GM12865 (cell line): ENCODE measurements at places on chromosomes 7 and 10.

DNA sequence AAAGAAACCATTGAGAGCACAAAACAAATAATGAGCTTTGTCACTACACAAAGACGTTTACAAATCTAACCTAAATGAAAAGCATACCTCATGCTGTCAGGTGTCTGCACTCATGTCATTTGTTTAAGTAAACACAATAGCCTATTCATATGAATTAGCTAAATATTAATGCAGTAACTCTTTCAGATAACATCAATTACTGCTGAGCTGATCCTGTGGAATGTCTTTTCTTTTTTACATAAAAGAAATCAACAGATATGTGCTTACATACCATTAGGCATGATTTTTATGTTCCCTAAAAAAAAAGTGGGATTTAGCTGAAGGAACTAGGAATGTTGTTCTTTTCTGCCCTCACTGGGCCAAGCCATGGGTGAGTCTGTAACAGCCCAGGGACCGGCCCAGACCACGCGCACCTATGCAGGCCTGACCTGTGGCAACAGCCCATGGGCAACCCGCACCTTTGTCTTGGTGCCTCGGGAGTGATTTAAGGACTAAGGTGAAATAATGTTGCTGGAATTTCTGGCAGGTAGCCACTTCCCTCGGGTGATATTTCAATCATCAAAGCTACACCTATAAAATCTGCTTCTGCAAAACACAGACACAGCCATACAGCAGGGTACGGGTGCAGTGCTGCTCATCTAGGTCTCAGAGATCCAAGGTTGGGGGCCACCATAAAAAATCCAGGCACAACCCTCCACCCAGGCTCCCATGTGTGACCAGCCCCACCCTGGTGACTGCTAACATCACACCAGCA, 44.6 kb downstream of the FGFR2 start:
- no peak for DNase-seq

DNA sequence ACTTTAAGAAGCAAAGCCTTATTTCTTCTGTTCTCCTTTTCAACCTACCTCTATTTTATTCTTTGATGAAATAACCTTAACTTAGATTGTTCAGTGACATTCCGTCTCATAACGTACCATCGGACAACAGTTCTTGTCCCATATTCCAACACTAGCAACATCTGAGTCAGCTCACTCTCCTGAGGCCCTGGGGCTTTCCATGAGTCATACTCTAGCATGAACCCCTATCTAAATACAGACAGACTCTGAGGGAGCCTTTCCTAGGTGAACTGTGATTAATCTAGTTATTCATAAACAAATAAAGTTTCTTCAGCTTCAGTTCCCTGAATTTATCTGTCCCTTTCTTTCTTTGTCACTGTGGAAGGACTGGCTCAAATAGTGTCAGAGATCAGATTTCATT, 168.7 kb upstream of the LYZL1 start:
- no peak for DNase-seq

GRCh38 chr10:5752301-5752871, 60.8 kb downstream of the GDI2 start:
- DNase-seq: no peak

GRCh38 chr10:80457554-80458262, 3.6 kb downstream of the TSPAN14 start:
- no peak for DNase-seq

DNA sequence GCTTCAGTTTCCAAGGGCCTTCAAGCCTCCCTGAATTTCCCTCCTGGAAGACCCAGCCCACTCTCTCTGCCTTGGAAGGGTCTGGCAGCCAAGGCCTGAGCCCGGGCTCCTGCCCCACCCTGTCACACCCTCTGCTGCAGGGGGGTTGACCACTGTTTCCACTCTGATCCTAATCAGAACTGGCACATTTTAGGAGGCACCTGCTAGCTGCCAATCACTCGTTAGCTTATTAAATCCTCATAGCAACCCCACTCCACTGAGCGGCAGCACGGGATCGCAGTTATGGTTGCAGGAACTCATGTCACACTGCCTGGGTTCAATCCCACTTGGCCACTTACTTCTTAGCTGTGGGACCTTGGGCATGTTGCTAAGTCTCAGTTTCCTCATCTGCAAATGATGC, 12.9 kb downstream of the HSPB1 start:
- no peak for DNase-seq

- peak; percentile 96 for DNase-seq
Observed at GRCh38 chr7:5396999-5397663, 26.5 kb downstream of the TNRC18 start.

GRCh38 chr7:22420973-22421635, 64.2 kb upstream of the RAPGEF5 start:
- DNase-seq: no peak

GRCh38 chr7:74306730-74307469, 17.7 kb downstream of the CLIP2 start:
- peak; percentile 37 for DNase-seq

- no peak for DNase-seq
Observed at GRCh38 chr7:137421366-137421765, 77.8 kb upstream of the PTN start.

- no peak for DNase-seq
Observed at GRCh38 chr10:48507494-48507893, 97.4 kb downstream of the ARHGAP22 start.

DNA sequence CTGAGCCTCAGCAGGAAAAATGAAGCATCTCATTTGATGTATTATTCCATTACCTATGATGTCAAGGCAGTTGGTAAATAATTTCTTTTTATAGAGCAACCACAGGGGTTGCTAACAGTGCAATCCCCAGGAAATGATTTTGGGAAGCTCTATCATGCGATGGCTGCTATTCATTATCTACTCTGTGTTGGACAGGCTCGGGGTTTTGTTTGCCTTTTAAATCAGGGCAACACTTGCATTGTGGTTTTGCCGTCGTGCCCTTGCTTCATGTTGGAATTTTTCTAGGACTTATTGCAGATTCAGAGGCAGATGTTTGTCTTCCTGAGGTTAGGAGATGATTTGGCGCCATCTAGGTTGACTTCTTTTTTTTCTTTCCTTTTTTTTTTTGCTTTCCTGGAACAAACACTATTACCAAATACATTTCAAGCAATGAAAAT, 128.4 kb downstream of the BICC1 start:
- no peak for DNase-seq

DNA sequence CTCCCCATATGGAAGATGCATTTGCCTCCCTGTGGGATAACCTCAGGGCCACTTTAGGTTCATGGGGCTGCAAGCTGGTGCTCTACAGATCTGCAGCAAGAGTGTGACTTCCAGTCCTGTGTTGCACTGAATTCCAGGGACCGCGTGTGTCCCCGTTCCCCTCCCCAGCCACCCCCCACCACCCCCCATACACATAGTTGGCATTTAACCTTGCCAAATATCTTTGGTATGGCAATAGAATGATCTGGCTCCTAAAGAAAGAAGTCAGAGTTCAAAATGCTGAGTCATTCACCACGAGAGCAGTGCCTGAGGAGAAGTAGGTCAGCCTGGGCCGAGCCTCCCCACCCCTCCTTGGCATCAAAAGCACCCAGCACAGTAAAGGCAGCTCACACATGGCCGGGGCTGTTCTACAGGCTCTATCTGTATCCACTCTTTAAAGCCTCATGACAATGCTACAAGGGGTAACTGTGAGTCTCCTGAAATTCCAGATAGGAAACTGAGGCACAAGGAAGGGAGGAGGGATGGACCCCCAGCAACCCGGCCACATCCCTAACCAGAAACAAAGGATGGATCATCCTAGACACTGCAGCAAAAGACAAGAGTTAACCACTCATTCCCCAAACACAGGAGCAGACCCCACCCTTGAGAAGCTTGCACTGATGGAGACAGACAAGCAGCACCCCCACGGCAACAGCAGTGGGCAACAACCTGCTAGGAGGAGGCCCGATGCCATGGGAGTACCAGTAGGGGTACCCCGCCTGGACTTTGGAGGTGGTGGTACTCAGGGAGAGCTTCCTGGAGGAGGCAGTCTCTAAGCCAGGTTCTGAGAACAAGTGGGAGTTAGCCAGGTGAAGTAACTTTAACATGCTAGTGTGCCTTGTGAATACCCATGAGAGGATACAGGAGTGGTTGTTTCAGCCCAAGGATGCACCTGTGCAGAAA, 70.3 kb upstream of the NANOS1 start:
- DNase-seq: no peak

GRCh38 chr7:31051598-31052486, at the start of gene ADCYAP1R1:
TSS of gene ADCYAP1R1 (plus strand) at chr7:31052308. CDS start at chr7:31063265, 10,957 bp downstream.
- DNase-seq: no peak

DNA sequence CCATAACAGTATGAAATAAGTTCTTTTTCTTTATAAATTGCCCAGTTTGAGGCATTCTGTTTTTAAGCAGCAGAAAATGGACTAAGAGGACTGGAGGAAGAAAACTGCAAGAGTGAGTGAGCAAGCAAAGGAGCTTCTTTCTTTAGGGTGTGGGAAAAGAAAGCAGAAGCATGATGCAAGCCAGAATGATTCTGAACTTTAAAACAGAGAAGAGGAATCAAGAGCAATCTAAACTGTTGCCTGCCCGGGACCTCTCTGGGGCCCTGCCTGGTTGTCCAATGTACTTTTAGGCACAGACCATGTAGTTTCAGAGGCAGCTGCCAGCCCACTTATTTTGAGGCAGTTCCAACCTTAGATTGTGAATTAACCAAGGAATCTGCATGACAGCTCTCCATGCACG, 186.3 kb downstream of the PLPP4 start:
- DNase-seq: no peak

DNA sequence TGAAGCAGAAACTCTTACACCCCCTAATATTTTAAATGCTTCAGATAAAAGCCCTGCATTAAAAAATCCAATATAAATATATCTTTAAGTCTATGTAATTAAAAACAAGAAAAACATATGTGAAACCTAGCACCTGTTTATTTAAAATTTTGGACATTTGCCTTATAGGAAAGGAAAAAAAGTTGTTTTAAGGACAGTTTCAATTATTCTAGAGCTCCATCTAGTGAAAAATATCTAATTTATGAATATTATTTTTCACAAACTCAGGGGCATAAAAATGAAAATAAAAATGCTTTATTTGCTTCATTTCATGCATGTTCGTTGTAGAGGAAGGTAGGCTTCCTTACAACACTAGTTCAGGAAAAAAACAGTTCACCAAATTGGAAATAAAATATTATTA, 26.1 kb downstream of the ENKUR start:
- no peak for DNase-seq

GRCh38 chr10:777913-778479, 88.5 kb upstream of the DIP2C start:
- no peak for DNase-seq

- DNase-seq: peak; percentile 81
Observed at GRCh38 chr10:86411281-86411841, 44.8 kb upstream of the GRID1 start.

DNA sequence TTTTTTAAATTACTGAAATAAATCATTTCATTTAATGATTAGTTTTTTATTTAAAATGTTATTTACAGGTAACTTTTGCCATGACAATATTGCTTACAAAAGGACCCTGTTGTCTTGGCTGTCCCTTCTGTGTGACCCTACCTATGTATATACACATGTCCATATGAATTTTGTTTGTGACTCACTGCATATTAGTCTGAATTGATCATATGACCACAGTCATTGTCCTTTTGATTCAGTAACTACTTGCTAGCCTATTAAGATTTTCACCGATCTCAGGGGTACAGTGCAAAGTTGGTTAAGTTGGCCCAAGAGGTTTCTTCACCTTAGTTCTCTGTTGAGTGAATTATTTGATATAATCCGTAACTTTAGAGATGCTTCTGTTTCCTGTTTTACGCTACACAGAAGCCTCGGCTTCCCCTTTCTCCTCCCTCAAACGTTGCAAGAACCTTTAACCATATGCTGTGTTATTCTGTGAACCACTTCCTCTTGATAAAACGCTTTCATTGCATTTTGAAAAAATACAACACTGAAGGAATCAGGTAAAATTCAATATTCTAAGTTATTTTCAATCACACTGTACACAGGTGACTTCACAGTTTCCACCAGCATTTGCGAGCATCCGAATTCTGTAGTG, 43.9 kb downstream of the APBB1IP start:
- peak; percentile 67 for DNase-seq

DNA sequence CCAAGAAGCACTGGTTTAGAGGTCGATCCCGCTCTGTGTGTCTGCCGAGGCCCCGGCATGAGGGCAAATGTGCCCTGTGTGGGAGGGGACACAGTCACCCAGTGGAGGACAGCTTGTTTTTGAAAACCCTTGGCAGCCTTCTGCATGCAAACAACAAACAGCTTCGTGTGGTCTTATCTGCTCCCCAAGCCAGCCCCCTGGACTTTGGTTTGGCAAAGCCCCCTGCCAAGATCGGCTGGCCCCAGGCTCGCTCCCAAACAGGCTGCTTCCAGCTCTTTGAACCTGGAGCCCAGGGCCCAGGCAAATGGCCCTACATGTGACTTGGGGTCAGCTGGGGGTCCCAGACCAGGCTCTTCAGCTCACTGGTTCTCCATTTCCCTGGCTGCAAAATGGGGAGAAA, 2.9 kb downstream of the ELN start:
- no peak for DNase-seq

- DNase-seq: no peak
Observed at GRCh38 chr10:67259319-67259929, 333.6 kb downstream of the LRRTM3 start.

GRCh38 chr7:51634025-51634424, 317.4 kb upstream of the COBL start:
- no peak for DNase-seq

GRCh38 chr10:75548356-75548755, 116.9 kb downstream of the LRMDA start:
- no peak for DNase-seq

- DNase-seq: no peak
Observed at GRCh38 chr7:33636359-33636758, 269.0 kb upstream of the BMPER start.

- DNase-seq: no peak
Observed at GRCh38 chr10:125035136-125035535, 93.2 kb downstream of the ZRANB1 start.

DNA sequence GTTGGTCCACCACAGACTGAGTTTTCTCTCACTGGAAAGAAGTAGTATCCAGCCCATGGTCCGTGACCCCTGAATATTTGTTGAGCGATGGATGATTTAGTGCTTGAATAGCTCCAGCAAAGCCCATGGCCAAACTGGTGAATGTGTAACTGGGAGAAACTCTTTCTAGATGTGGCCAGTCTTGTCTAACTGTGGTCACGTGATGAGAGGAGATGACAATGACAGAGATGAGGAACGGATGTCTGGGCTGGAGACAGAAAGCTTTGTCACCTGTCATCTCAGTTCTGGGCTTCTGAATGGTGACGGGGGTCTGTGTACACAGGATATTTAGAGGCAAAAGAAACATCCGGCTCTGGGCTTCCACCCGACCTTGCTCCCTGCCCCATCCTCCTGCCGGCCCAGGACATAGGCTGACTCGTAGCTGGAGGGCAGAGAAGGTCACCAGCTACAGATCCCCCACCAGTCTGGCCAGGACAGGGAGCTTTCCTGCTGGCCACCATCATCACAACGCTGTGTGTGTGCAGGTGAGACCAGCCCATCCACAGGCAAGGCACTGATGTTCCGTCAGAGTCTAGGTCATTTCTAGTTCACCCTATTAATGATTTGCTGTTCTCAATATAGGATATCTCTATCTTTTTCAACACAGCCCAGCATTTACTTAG, 152.5 kb upstream of the TNS3 start:
- DNase-seq: peak; percentile 17
